Esophagus squamous epithelium (tissue), 5 donors: ENCODE measurements at places on chromosomes 12 and 14. TPM values are rescaled to one million over a fixed set of nuclear protein-coding genes. Genes with fewer than 3 reads are reported as not detected.

GLIPR1L1 gene
- not detected for total RNA-seq

BHLHE41 gene
- total RNA-seq: 0.48 TPM

SERPINA9 gene
- not detected for total RNA-seq

CCDC184 gene
- 1.2 TPM for total RNA-seq

PRPF39 gene
- 6.9 TPM for total RNA-seq

KRT78 gene
- total RNA-seq: 406 TPM

CIDEB gene
- 18.3 TPM for total RNA-seq

SLC25A47 gene
- not detected for total RNA-seq

MSI1 gene
- total RNA-seq: not detected

DNA sequence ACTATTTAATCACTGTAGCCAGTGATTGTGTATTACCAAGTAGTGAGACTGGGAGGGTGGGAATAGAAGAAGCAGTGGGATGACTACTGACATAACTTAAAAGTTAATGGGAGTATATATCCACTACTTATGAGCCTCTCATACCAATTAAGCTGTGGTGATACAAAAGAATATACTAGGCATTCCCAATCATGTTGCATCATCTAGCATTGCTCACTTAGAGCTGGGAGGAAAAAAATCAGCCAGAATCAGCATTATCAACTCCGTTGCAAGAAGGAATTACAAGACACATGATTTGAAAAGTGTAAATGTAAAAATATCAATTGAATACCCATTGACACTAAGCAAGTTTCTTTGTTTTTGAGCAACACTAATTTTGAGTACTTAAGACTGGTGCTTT lies 745 bp upstream of the PPP1R36 start:
- no peak overlapping the region for H3K4me3 ChIP-seq
- no peaks in the 10 kb centered on the region for H3K27me3 ChIP-seq
- H3K27ac ChIP-seq: peak overlapping the region; percentile 73
- H3K36me3 ChIP-seq: no peaks in the 10 kb centered on the region

- DNase-seq: no peak
- H3K27ac ChIP-seq: no peak overlapping the region
- H3K36me3 ChIP-seq: no peaks in the 10 kb centered on the region
- H3K4me1 ChIP-seq: no peaks in the 10 kb centered on the region
- no peak overlapping the region for H3K4me3 ChIP-seq
These were observed 191.9 kb downstream of the LRIG3 start for GRCh38 chr12:58728397-58728796.

GRCh38 chr14:58395562-58395811 lies 243 bp upstream of the TOMM20L start:
- H3K4me3 ChIP-seq: peak overlapping the region; percentile 81
- H3K27ac ChIP-seq: peak overlapping the region; percentile 91
- no peaks in the 10 kb centered on the region for H3K36me3 ChIP-seq
- H3K27me3 ChIP-seq: no peaks in the 10 kb centered on the region

GRCh38 chr14:100294213-100294962 lies 11.9 kb downstream of the SLC25A29 start:
- H3K4me3 ChIP-seq: no peak overlapping the region
- no peak overlapping the region for H3K27ac ChIP-seq
- peaks cover 46% of the 10 kb centered on the region for H3K4me1 ChIP-seq

DNA sequence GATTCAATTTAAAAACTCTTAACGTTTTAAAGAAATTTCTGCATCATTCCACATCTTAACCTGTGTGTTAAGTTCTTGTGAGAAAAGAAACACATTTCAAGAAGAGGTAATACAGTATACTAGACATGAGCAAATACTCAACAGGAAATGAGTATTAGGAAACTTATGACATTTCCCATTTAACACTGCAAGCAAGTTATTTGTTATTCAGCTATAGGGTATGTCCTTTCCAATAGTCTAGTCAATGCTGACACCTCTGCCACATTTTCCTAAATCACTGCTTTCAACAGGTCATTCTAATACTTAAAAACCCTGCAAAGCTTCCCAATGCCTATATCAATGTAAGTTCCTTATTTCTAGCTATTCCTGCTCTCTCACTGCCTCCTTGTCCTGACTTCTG lies 93.1 kb downstream of the DDHD1 start:
- no peak for DNase-seq
- no peaks in the 10 kb centered on the region for H3K27me3 ChIP-seq
- no peak overlapping the region for H3K27ac ChIP-seq
- H3K4me3 ChIP-seq: no peak overlapping the region
- H3K36me3 ChIP-seq: no peaks in the 10 kb centered on the region

- no peak overlapping the region for H3K27ac ChIP-seq
- H3K27me3 ChIP-seq: no peaks in the 10 kb centered on the region
- H3K36me3 ChIP-seq: no peaks in the 10 kb centered on the region
- no peak overlapping the region for H3K4me3 ChIP-seq
- no peak for DNase-seq
These were observed 52.9 kb downstream of the PRKCH start for GRCh38 chr14:61374284-61374683.

DNA sequence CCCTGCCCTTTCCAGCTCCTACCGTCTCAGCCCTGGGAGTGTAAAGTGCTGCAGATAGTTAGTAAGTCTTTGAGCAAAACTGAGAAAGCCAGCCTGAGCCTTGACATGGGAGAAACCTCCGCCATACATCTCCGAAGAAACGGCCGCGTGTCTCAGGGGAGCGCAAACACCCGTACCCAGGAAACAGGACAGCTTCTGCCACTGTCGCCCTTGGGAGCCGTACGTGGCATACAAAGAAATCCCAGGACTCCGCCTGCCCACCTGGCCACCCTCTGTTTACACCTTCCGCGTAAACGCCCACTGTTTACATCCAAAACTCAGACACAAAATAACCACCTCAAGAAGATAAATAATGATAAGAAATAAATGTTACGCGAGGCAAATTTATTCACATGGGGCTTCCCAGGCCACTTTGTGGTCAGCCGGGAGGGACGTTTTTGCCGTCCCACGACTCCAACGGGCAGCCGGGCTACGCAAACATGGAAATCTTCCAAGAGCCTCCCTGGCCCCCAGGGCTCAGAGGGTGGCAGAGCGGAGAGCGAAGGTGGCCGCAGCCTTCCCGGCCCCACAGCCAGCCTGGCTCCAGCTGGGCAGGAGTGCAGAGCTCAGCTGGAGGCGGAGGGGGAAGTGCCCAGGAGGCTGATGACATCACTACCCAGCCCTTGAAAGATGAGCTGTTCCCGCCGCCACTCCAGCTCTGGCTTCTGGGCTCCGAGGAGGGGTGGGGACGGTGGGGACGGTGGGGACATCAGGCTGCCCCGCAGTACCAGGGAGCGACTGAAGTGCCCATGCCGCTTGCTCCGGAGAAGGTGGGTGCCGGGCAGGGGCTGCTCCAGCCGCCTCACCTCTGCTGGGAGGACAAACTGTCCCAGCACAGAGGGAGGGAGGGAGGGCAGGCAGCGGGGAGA lies at the start of gene BDKRB2:
TSS of gene BDKRB2 (plus strand) at position 689 of the 908 bp plus-strand sequence. CDS start 32,269 bp downstream, outside the sequence.
- peaks cover 33% of the 10 kb centered on the region for H3K4me1 ChIP-seq
- peak within 1 kb of the TSS; percentile 65 for H3K4me3 ChIP-seq
- peak within 1 kb of the TSS; percentile 97 for H3K27ac ChIP-seq
- DNase-seq: no peak
- no peaks in the 10 kb centered on the region for H3K27me3 ChIP-seq
- H3K36me3 ChIP-seq: no peaks in the 10 kb centered on the region

DNA sequence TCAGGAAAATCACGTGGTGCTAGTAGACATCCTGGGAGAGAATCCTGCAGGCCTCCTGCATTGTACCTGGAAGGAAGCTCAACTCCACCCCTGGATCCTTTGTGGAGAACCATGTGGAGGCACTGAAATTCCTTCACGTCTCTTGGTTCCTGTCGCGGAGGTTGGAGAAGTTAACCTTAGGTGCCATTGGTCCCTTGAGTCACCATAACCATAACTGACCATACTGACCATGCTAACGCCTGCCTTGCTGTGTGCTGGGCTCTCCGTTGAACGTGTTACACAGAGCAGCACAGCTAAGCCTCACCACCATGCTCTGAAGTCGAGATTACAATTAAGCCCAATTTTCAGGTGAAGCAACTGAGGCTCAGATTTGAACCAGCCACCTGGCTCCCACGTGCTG lies 18.6 kb downstream of the C14orf132 start:
- no peaks in the 10 kb centered on the region for H3K27me3 ChIP-seq
- H3K36me3 ChIP-seq: no peaks in the 10 kb centered on the region
- no peaks in the 10 kb centered on the region for H3K4me1 ChIP-seq
- no peak for DNase-seq
- no peak overlapping the region for H3K4me3 ChIP-seq
- H3K27ac ChIP-seq: no peak overlapping the region

DNA sequence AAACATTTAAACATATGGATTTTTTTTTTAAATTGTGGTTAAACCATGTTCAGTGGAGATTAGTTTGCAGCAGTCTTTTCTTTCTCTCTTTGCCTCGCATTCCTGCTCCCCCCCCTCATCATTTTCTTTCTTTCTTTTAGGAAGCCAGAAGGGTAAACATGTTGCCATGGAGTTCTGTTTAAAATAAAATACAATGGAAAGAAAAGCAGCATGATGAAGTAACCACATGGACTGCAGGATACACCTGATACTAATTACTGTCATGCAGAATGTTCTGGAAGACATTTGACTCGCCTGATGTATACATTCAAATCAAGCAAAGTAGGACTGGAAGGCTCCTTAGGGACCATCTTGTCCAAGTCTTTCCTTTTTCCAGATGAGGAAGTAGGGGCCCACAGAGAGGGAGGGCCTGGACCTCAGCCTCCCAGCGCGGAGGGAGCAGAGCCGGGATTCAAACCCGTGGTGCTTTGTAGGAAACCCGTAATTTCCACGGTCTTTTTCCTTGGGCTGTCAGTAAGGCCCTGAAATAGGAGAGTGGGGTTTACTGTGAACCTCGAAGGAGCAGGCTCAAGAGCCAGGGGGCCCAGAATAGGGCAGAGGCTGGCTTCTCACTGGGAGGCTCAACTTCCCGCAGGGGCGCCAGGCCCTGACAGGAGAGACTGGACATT lies 2.4 kb upstream of the MEG3 start:
- peaks cover 48% of the 10 kb centered on the region for H3K27me3 ChIP-seq
- no peak overlapping the region for H3K27ac ChIP-seq
- no peaks in the 10 kb centered on the region for H3K4me1 ChIP-seq

DNA sequence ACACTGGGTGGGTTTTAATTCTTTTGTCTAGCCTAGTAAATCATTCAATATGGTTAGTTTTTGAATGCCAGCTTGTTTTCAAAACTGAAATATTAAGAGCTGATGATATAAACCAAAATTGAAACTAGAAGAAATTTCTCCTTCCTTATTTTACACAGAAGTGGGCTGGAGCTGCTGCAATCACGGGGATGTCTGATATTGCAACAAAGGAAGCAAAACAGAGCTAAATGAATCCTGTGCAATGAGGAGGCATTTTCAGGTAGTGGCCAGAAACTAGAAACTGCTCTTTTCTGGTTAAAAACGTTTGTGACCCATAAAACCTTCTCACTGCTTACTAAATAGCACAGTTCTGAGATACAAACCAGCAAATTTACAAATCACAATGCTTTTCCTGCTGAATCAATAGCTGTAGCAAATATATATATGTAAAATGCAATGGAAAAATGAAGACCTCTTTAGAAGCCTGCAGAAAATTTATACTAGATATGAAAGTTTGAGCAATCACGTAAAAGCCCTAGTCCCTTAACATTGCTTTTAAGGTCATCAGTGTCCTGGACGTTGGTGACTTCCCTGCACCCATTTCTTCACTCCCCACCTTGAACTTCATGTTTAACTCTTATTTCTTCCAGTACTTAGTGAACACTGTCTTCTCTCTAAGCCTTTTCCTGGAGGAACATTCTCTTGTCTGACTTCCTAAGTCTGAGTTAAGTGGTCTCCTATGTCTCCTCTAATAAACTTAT lies 15.9 kb upstream of the LRRK2 start:
- H3K36me3 ChIP-seq: no peaks in the 10 kb centered on the region
- no peak for DNase-seq
- no peak overlapping the region for H3K4me3 ChIP-seq

- H3K36me3 ChIP-seq: no peaks in the 10 kb centered on the region
- no peak for DNase-seq
- no peak overlapping the region for H3K4me3 ChIP-seq
- H3K27ac ChIP-seq: no peak overlapping the region
- no peaks in the 10 kb centered on the region for H3K27me3 ChIP-seq
- no peaks in the 10 kb centered on the region for H3K4me1 ChIP-seq
These were observed 648.1 kb downstream of the BCL11B start for GRCh38 chr14:98623788-98624415.

DNA sequence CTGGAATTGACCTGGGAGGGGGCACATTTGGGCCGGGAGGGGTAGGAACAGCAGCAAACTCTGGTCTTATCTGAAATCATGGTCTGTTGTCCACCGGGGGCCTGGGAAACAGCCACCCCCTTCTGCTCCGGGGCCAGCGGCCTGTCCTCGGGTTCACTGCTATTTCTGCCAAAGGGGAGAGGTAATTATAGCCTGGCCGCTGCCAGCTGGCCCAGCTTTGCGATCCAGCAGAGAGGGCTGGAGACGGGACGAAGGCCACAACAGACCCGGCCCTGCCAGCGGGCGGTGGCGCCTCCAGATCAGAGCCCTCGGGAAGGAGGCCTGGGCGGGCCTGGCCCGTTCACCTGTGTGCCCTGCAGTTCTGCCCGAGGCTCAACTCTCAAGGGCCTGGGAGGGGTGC lies at the start of gene C14orf180:
TSS of gene C14orf180 (plus strand) at position 258 of the 400 bp plus-strand sequence. CDS start 6,667 bp downstream, outside the sequence.
- H3K27me3 ChIP-seq: no peaks in the 10 kb centered on the region
- peaks cover 10% of the 10 kb centered on the region for H3K4me1 ChIP-seq
- no peak within 1 kb of the TSS for H3K27ac ChIP-seq

DNA sequence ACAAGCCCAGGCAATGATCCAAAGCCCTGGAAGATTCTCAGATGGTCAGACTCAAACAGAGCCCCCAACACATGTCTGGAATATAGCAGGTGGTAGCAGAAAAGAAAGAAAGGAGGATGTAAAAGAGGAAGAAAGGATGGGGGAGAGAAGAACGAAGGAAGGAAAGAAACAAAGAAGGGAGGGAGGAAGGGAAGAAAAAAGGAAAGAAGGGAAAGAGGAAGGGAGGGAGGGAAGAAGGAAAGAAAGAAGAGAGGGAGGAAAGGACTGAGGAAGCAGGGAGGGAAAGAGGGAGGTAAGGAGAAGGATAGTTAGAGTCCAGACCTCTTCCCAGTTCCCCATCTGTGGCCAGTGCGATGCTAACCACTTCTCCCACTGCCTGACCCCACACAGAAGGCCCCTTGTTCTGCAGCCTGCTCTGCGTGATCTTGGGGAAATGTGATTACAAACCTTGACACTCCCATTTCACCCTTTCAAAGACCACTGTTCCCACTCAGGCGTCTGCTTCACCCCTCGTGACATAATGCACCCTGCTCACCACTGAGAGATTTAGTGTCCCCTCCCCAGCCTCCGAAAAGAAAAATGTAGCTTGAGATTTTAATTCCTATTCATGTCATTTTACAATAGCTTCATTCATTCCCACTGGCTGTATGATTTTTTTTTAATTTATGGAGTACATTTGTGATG lies 357.9 kb downstream of the BCL11B start:
- no peak overlapping the region for H3K4me3 ChIP-seq
- H3K27ac ChIP-seq: no peak overlapping the region
- H3K36me3 ChIP-seq: no peaks in the 10 kb centered on the region

GRCh38 chr12:57553343-57554202 lies 3.7 kb downstream of the KIF5A start:
- no peak overlapping the region for H3K4me3 ChIP-seq
- H3K4me1 ChIP-seq: peaks cover 14% of the 10 kb centered on the region
- H3K27ac ChIP-seq: no peak overlapping the region

- no peaks in the 10 kb centered on the region for H3K36me3 ChIP-seq
- no peak for DNase-seq
- H3K4me1 ChIP-seq: no peaks in the 10 kb centered on the region
- H3K27ac ChIP-seq: no peak overlapping the region
These were observed 15.7 kb downstream of the MUCL1 start for GRCh38 chr12:54870048-54870447.

- no peaks in the 10 kb centered on the region for H3K36me3 ChIP-seq
- H3K27ac ChIP-seq: no peak overlapping the region
- DNase-seq: no peak
- no peak overlapping the region for H3K4me3 ChIP-seq
These were observed 60.2 kb downstream of the STAB2 start for GRCh38 chr12:103647267-103647666.
